Bone marrow (tissue), 2 donors: ENCODE measurements at places on chromosomes 1 and 21.

DNA sequence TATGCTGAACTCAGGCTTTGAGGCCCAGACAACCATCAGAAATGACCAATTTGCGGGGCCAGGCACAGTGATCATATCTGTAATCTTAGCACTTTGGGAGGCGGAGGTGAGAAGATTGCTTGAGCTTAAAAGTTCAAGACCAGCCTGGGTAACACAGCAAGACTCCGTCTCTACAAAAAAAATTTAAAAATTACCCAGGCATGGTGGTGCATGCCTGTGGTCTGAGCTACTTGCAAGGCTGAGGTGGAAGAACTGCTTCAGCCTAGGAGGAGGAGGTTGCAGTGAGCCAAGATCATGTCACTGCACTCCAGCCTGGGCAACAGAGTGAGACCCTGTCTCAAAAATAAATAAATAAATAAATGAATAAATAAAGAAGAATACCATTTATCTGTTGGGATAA lies 156.5 kb downstream of the EIF4G3 start:
- DNase-seq, result no peak

DNA sequence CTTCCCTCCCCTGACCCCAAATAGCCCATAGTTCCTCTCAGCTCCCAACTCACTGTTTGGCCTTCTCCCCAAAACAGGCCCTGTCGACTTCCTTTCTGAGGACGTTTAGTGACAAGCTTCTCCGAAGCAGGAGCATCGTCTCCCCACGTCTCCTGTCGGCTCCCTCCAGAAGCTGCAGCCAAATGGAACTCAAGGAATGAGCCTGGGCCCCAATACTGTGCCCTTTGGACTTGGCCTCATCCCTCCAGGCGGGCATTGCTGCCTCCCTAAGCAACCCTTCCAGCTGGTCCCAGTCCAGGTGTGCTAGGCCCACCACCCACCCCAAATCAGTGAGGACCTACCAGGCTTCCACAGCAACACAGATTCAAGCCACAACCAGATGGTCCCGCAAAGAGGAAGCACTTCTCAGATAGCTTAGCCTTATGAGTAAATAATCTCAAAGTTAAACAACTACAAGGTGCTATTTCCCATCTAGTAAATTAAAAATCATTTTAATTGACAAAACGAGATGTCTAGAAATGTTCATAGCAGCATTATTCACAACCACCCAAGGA lies 33.0 kb downstream of the ACOT7 start:
- DNase-seq, result no peak

DNA sequence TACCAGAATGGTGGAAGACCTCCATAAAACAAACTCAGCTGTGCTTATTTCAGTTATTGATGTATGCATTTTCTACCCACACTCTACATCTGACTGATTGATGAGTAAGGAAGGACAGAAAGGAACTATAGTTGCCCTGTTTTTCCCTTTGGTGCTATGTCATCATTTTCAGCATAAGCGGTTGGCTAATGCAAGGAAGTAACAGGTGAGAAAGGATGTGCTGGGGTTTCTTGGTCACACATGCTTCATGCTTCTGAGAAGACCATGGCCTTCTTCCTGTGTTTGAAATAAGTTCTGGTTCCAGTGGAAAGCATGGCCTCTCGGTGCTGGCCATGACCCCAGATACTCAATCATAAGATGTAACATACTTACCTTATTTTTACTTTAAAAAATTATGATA lies 541.2 kb downstream of the PTPRU start:
- DNase-seq, result no peak

DNA sequence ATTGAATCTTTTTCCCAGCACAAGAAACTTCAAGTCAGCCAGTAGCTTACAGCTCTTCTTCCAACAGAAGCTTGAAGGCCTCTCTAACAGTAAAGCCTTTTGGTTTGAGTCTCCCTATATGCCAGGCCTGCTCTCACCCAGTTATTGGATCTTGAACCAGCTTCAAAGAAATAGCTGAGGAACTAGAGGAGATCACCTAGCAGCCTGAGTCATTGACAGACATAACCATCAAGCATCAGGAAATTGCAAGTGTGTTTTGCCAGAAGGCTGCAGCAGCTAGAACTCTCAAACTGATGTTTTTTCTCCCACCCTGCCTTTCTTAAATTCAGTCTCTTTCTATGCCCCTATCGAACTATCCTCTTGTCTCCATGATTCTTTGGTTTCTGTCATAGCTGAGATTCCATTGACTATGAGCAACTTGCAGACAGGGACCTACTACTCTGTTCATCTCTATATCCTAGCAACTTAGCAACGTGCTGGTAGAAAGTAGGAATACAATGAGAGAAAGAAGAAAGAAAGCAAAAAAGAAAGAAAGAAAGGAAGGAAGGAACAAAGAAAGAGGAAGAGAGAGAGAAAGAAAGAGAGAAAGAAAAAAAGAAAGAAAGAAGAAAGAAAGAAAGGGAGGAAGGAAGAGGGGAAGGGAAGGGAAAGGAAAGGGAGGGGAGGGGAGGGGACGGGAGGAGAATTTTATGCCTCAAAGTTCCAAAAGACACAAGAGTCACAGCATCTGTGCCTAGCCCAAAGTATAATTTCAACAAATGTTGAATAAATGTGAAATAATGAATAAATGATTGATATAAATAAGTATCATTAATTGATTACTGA lies 60.0 kb upstream of the FGGY start:
- no peak for DNase-seq

DNA sequence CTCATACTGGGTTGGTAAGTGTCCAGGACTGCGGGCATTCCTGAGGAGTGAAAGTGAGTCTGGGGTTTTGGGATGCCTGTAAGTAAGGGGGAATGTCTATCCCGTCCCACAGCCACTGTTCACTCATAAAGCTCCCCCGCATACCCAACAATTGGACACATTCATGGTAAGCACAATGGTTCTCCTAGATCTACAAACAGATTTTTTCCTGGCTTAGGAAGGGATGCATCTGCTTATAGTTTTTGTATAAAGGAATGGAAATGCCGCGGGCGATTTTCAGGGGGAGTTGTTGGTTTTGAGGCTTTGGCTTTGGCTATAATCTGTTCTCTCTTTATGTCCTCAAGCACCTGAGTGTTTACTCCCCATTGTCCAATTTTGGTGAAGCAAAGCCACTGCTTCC lies 7.1 kb downstream of the ERVH48-1 start:
- no peak for DNase-seq

DNA sequence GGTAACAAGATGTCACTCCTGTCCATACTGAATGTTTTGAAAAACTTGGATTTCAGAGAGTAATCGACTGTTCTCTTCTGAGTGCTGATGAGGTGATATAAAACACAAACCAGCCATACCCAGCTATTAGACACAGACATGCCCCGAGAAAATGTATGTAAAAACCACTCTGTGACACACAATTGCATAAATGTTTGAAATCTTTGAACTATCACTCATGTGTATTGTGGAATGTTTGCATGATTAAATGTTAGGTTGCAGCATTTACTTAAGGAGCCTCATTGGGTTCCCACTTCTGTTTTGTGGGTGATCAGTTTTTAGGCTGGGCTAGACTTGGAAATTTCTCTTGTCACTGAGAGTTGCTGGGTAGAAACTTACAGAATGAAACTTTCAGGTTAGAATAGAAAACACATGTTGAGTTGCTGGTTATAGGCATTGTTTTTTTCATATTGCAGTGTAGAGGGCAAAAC lies 270.4 kb upstream of the B3GALT2 start:
- DNase-seq, result no peak

GRCh38 chr1:93614986-93615581 lies 66.6 kb downstream of the BCAR3 start:
- DNase-seq, result no peak

GRCh38 chr1:172308142-172308541 lies 112.3 kb upstream of the C1orf105 start:
- no peak for DNase-seq

DNA sequence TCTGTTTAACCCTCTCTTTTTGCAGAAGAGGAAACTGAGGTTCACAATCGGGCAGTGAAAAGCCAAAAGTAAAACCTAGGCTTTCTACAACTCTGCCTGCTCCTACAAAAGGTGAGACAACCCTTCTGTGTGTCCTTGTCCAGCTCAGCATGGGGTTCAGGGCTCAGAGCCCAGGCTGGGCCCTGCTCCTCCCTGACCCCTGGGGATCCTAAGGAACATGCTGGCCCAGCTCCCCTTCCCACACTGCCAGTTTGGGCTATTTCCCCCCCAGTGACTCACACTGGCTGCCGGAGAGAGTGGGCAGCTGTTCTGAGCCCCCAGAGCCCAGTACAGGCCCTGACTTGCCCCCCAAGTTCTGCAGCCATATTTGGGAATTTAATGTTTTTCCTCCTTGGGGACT lies 8.9 kb downstream of the FAM229A start:
- DNase-seq, result no peak

DNA sequence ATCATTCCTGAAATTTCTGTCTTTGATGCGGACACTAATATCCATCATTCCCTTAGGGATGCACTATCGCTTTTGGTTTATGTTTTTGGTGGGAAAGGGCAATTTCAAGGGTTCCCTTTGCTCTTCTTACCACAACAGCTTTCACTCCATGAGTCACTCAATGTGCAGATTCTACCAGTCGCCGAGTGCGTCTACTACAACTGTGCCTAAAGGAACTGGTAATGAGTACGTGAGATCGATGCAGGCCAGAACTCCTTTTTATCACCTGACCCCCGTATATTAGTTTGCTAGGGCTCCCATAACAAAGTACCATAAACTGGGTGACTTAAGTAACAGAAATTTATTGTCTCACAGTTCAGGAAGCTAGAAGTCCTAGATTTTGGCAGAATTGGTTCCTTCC lies 27.5 kb upstream of the TMEM54 start:
- DNase-seq, result no peak

- DNase-seq, result no peak
These were observed 145.2 kb upstream of the SPATA6 start for GRCh38 chr1:48617252-48617651.

DNA sequence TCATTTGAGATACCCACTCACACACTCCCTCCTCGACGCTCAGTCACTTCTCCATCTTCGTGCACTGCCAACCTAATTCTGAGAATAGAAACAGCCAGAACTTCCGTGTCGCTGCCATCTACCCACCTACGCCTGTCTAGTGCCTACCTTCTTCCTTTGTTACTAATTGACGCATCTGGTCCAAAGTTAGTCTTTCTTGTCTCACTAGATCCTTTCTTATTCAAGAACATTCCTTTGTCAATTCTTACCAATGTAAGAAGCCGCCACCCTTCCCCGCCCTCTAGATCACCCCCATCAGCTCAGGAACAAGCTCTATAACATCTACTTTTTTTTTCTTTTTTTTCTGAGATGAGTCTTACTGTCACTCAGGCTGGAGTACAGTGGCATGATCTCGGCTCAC lies 3.7 kb downstream of the PADI6 start:
- no peak for DNase-seq

- DNase-seq, result no peak
These were observed 27.8 kb upstream of the LYPD8 start for GRCh38 chr1:248783367-248783766.

- DNase-seq, result no peak
These were observed 6.7 kb upstream of the TNFRSF8 start for GRCh38 chr1:12056331-12056841.

- no peak for DNase-seq
These were observed 131.2 kb downstream of the AK5 start for GRCh38 chr1:77412820-77413530.

GRCh38 chr1:1024771-1025699 lies 5.1 kb downstream of the AGRN start:
- DNase-seq, result no peak

DNA sequence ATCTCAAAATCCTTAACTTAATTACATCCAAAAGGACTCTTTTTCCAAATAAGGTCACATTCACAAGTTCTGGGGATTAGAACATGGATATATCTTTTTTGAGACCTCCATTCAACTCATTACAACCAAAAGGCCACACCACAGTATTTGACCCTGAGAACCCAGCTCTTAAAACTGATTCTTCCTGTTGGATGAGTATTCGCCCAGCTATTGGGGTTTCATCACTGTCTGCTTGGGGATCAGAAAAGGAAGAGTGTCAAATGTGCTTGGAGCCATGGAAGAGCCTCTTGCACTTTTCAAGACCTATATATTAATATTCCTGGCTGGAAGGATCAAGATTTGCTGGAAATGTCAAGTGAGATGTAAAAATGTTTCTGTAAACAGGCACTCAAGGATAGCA lies 5.4 kb upstream of the TINAGL1 start:
- DNase-seq, result no peak

GRCh38 chr21:45466330-45467220 lies 61.6 kb downstream of the COL18A1 start:
- no peak for DNase-seq

- no peak for DNase-seq
These were observed 130.4 kb upstream of the F3 start for GRCh38 chr1:94672001-94672400.
